Stimulated activated CD4-positive, alpha-beta T cell treated with anti-CD3 and anti-CD28 coated beads, Interleukin-15, amount 100 ng/mL, for 48 hours (primary cell): ENCODE measurements at places on chromosomes 12 and 14.
A peak's percentile ranks its signal among the peaks of the same experiment; 100 is the strongest.

GRCh38 chr12:28961948-28962384, 187.1 kb upstream of the FAR2 start:
- DNase-seq, result no peak

- peak; percentile 78 for DNase-seq
These were observed at the start of gene ENO2 for GRCh38 chr12:6914246-6914946. TSS of gene ENO2 (plus strand) at chr12:6914580. CDS start at chr12:6915833, 1,253 bp downstream.

GRCh38 chr12:57176846-57177245, 29.4 kb upstream of the LRP1-AS start:
- DNase-seq, result no peak

- no peak for DNase-seq
These were observed 472.2 kb downstream of the C12orf50 start for GRCh38 chr12:87556985-87557384.

- no peak for DNase-seq
These were observed 3.1 kb downstream of the NFYB start for GRCh38 chr12:104134882-104135281.

DNA sequence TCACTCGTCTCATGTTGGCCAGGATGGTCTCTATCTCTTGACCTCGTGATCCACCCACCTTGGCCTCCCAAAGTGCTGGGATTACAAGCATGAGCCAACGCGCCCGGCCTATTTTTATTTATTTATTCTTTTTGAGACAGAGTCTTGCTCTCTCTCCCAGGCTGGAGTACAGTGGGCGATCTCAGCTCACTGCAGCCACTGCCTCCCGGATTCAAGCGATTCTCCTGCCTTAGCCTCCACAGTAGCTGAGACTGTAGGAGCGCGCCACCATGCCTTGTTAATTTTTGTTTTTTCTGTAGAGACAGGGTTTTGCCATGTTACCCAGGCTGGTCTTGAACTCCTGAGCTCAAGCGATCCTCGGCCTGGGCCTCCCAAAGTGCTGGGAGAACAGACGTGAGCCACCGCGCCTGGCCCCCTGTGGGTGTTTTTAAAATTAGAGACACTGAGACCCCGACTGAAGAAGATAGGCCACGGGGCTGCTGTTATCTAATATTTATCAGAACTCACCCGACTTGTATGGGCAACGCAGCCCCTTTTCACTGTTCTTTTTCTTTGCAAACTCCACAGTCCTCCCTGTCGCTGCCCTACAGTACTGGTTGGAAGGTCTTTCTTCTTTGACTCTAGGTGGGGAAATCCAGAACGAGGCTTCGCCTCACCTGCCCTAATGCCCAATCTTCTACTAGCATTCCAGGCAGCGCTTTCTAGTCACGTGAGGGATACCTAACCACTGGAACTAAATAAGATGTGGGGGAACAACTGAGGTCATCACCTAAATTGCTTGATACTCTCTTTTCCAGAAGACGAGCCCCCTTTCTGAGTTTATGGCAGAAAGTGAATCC, 1.4 kb upstream of the GABARAPL1 start:
- DNase-seq, result no peak

GRCh38 chr14:67547224-67547780, 14.2 kb downstream of the PLEKHH1 start:
- no peak for DNase-seq

DNA sequence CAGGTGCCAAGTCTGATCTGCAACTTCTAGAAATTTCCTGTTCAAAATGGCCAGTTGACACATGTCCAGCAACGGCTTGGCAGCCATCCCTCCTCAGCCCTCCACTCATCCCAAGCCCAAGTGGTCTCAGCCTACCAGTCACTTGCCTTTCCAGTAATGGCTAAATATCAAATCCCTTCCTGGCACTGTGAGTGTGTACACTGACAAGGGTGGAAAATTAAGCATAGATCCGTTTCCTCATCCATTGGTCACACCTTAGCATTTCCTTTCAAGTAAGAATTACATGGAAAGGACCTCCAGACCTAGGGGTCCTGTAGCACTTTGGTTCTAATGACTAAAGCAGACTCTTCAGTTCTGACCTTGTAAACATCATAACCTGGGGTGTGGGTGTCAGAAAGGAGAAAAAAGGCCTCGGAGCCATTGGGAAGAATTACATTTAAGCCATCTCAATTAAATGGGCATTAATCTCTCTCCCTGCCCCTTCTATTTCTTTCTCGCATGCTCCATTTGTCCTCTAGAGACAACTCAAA, 15.4 kb downstream of the LLPH start:
- no peak for DNase-seq

GRCh38 chr12:39176356-39176755, 266.6 kb downstream of the KIF21A start:
- no peak for DNase-seq

- no peak for DNase-seq
These were observed 52.1 kb downstream of the DERA start for GRCh38 chr12:15963271-15963670.

DNA sequence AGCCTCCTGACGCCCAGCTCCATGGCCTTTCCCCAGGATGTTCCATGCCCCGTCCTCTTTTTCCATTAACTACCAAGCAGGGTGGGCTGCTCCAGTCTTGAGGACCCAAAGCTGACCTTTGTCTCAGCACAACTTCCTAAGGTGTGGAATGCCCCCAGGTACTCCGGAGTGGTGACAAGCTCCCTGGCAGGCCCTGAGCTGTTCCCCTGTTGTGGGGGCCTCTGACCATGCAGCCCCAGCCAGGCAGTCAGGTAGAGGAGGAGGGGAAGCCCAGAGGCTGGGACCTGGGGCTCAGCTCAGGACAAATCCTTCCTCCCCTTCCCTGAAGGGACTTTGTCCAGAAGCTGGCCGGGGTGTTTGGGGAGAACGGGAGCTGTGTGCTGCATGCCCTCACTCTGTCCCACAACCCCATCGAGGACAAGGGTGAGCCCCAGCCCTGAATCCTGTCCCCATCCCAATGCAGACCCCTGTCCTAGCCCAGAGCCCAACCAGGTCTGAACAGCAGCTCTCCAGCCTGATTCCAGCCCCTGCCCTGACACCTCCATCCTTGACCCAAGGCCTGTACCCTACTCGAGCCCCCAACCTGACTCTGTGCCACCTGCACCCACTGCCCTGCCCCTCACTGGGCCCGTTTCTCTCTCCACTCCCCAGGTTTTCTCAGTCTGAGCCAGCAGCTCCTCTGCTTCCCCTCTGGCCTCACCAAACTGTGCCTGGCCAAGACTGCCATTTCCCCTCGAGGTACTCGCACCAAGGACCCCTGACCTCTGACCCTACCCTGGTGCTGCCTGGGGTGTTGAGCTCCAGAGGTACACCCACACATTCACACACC, 4.4 kb downstream of the CARMIL3 start:
- DNase-seq, result no peak

GRCh38 chr12:21456291-21456780, 18.9 kb downstream of the PYROXD1 start:
- peak; percentile 15 for DNase-seq

DNA sequence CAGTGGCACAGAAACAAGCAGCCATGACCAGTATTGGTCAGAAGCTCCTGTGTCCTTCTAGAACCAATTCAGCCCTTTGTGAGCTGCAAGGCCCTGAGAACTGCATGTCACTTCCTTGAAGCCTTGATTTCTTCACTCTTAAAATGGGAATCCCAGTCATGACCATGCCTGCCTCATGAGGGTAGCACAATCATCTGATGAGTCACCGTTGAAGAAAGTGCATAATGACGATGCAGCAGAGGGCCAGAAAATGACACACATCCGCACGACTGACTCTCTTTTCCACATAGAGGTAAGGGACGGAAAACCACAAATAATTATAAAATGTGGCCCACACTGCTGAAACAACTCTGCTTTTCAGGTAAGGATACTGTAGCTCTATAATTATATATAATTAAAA, 777.4 kb downstream of the BCL11B start:
- DNase-seq, result no peak

DNA sequence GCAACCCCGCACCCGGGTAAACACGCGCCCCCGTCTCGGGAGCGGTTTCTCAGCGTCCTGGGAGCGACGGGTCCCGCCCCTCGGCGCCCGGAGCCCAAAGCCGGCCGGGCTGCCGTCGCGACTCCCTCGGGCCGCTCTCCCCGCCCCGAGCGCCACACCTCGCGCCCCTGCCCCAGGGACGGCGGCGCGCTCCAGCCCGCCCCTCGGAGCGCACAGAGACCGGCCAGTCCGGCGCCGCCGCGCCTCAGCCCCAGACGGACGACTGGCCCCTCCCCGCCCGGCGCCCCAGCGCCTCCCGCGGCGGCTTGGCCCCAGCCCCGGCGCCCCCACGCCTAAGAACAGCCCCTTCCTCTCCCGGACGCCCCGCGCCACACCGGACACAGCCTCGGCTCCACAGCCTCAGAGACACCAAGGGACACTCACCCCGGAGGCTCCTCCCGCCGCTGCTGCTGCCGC, 411 bp downstream of the BTBD7 start:
- peak; percentile 3 for DNase-seq
